GM18507 (cell line): ENCODE measurements at places on chromosomes 7 and 10.

- no peak for DNase-seq
Measured at GRCh38 chr7:147412782-147413556, 1177.6 kb upstream of the C7orf33 start.

DNA sequence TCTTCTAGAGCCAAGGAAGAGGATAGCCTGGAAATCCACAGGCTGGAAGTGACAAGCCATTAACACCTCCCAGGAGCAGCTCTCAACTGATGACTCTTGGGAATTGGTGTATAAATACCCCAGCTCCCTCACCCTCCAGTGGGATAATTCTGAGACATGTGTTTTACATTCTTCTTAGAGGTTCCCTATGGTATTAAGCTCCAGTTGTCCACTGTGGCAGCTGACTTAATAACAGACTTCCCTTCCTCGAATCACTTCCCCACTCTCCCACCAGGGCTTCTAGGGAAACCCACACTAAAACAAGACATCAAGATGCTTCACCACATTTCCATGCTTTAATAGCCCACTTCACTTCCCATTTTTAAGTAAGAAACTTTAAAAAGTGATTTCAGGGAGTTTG, 47.2 kb downstream of the FAM107B start:
- no peak for DNase-seq

DNA sequence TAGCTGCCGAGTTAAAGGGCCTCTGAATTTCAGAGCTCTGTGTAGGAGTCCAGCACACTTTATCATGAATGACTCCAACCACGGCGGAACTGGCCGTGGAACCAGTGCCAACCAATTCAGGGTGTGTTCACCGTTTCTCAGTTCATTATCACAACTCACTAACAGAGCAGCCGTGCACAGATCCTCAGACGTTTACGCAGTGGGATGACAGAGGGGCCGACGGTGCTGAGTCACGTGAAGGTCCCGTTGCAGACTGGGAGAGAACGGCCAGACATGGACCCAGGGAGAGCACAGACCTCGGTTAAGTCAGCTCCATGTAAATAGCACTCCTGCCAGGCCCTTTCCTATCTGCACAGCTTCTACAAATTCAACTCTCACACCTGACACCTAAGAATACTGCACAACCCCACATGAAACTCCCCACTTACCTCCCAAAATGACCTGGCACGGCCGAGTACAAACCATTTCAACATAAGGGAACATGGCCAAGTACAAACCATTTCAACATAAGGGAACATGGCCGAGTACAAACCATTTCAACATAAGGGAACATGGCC, 95.5 kb downstream of the DIP2C start:
- DNase-seq: no peak

DNA sequence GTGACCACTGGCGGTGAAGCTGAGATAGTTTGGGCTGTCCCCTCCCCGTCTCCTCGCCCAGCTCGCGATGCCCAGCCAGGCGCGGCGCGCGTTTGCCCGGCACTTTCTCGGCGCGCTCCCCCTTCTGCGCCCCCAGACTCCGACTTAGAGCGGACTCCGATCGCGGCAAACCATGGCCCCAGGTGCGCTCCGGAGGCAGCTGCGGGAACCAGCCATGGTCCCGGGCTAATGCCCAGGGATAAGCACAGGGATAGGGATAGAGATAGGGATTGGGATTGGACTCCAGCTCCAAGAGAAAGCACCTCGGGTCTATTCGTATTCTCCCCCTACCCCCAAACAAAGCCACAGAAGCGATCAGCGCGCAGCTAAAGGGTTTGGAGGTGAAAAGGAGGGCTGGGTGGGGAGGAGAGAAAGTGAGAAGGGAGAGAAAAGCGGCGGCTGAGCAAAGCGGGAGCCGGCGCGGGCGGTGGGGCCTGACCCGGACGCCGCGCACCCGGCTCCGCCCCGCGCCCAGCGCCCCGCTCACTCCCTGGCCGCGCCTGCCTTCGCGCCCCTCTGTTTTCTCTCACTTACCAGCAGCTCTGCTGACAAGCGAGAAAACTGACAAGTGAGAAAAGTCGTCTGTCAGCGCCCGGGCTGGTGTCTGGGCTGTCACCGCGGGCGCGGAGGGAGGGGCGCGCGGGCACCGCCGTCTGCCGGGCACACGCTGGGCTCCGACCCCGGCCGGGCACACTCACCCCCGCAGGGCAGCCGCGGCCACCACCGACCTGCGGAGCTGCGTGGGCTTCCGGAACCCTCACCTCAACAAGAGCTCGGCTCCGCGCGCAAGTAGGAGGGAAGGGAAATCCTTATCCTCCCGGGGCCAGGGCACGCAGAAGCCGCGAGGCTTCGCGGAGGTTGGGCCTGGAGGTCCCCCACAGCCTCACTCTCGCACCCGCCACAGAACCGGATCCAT, at the start of gene PDE1C:
TSS of gene PDE1C (minus strand) at position 2 of the 955 bp plus-strand sequence.
- no peak for DNase-seq

GRCh38 chr10:49615213-49615612, 1.4 kb downstream of the CHAT start:
- DNase-seq: no peak

DNA sequence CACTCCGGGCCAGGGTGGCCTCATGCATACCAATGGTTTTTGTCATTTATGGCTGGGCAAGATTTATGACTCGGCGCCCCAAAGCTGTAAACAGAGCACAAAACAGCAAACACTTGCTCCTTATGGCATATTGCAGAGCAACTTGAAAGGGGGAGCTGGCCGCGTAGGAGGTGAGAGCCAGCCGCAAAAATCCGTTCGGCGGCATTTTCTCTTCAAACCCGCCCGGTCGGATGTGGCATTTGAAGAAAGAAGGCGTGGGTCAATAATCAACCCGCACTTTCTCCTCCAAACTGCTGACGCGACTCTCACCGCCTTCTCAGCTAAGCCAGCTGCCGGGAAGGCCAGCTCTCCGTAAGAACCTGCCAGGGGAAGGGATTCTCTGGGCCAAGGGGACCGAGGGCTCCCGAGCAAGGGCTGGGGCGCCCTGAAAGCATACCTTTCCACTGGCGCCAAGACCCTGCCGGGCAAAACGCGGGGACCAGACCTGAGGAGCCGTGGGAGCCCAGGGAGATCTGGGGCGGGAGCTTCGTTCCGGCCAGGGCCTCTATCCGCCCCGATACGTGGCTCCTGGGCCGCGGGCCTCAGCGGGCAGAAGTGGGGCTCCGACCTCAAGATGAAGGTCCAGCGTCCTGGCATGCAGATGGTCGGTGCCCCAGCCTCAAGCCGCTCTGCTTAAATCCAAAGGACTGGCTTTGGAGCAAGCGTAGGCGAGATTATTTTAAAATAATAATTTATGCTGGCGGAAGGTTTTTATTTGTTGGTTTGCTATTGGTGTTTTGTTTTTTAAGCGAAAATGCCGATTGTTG, 12.9 kb upstream of the HOXA2 start:
- no peak for DNase-seq

DNA sequence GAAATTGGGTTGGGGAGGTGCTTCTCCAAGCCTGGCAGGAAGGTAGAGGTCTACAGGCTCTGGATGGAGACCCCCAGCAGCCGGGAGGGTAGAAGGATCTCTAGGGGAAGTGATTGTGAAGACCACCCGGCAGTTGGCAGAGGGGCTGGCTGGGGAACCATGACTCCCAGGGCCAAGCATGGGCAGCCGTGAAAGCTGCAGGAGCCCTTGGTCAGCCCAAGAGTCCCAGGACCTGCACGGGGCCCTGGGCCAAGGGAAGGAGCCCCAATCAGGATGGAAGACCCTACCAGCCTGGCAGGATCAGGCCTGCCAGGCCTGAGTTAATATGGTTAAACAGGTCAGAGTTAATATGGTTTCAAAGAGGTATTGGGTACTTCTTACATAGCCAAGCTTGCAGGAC, 126.3 kb upstream of the NANOS1 start:
- DNase-seq: no peak

GRCh38 chr10:22554461-22555182, 159.8 kb downstream of the PIP4K2A start:
- no peak for DNase-seq

GRCh38 chr7:47405286-47405904, 176.5 kb downstream of the TNS3 start:
- no peak for DNase-seq

DNA sequence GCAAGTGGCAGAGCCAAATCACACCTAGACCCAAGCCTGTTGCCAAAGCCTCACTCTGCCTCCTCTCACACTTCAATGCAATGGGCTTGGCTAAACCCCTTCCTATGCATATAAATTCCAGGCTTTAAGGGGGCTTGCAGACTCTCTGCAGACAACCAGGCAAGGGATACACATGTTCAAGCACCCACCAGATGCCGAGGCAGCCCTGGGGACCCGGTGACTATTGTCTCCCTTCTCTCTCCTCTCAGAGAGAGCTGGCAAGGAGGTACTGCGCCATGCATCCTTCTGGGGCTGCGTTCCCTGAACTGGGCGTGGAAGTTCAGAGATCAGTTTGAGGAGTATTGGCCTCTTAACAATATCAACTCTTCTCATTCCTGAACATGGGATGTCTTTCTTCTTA, 131.2 kb downstream of the ARHGAP22 start:
- no peak for DNase-seq

GRCh38 chr10:26291721-26292480, 75.3 kb downstream of the GAD2 start:
- DNase-seq: no peak

DNA sequence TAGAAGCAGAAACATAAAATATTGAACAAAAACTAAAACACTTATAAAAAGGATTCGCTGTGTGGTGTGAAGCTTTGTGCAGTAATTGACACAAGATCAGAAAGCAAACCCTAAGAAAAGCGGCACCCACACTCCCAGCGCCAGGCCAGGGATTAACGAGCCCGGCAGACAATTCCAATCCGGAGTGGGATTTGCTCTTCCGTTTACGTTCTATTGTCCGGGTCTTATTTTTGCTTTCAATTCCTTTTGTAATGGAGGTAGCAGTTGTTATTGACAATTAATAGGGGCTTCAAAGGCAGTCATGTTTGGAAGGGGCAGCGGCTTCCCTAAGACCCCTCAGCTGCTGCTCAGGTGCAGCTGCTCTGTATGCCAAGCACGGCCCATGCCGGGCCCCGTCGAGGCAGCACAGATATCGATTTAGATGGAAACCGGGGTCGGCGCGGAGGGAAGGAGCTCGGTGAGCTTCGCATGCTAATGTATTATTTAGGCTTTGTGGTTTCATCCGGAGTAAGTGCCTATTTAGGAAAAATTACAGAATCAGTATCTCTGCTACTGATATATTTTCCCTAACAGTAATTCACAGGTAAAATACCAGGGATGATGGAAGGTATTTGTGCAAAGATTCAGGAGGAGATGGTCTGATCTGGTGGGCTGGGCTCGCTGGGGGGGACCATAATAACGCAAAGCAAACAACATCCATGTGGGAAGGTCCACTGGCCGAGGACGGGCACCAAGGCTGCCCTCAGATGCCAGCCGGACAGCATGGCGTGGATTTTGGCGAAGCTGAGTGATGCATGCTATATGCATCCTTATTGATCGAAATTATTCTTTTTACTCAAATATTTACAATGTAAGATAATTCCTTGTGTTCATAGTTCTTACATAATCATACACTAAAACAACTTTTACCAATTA, 561.7 kb downstream of the PTPRN2 start:
- no peak for DNase-seq

- DNase-seq: no peak
Measured at GRCh38 chr7:150866932-150867564, 14.7 kb downstream of the AOC1 start.
